Stimulated activated CD8-positive, alpha-beta memory T cell treated with anti-CD3 and anti-CD28 coated beads, Interleukin-4, amount 100 ng/mL, for 4 hours (primary cell): ENCODE measurements at places on chromosomes 1 and 21.

- DNase-seq: no peak
Observed at GRCh38 chr1:55064071-55064581, 24.8 kb downstream of the PCSK9 start.

DNA sequence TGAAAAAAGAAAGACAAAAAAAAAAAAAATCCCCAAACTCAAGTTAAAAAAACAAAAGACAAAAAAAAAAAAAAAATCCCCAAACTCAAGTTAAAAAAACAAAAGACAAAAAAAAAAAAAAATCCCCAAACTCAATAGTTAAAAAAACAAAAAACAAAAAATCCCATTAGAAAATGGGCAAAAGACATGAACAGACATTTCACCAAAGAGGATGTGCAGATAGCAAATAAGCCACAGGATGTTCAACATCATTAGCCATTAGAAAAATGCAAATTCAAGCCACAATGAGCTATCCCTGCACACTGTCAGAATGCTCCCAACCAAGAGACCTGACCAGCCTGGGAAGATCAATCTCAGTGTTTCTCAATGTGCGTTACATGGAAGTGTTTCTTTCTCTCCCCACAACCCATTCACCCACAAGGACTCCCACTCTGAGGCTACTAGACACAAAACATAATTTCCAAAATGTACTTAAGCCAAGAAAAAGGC lies 33.9 kb downstream of the MRAP start:
- DNase-seq: no peak

GRCh38 chr1:102262994-102263393 lies 266.3 kb upstream of the OLFM3 start:
- DNase-seq: no peak

GRCh38 chr1:94679332-94680038 lies 137.9 kb upstream of the F3 start:
- no peak for DNase-seq

DNA sequence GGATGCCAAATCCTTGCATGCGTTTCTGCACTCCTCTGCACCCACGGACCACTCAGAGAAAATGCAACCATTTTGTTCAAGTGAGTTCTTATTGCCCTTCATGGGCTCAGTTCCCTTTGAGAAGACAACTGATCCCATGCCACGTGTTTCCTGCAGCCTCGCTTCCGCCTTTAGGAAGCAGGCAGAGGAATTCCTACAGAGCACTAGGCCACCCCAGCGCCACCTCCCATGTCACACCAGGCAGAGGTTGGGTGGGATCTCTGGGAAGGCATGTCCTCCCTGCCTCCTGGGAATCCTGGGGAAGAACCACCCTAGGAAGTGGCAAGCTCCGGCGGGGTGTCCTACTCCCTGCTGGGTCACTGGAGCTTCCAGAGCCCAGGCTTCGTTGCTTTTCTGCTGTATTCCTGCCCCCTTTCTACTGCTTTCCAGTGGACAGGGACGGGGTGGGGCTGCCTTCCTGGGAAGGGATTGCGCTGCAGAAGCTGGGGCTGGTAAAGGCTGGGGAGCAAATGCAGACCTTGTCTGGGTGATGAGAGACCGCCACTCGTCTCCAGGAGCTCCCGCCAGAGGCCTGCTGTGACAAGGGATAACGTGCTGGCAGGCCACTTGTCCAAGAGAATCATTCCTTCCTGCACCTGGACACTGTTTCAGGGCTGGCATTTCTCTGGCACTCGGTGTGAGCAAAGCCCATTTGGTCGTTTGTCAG lies 478.2 kb upstream of the VAMP3 start:
- DNase-seq: no peak

- no peak for DNase-seq
Observed at GRCh38 chr1:114337417-114337816, 173.6 kb downstream of the TRIM33 start.

DNA sequence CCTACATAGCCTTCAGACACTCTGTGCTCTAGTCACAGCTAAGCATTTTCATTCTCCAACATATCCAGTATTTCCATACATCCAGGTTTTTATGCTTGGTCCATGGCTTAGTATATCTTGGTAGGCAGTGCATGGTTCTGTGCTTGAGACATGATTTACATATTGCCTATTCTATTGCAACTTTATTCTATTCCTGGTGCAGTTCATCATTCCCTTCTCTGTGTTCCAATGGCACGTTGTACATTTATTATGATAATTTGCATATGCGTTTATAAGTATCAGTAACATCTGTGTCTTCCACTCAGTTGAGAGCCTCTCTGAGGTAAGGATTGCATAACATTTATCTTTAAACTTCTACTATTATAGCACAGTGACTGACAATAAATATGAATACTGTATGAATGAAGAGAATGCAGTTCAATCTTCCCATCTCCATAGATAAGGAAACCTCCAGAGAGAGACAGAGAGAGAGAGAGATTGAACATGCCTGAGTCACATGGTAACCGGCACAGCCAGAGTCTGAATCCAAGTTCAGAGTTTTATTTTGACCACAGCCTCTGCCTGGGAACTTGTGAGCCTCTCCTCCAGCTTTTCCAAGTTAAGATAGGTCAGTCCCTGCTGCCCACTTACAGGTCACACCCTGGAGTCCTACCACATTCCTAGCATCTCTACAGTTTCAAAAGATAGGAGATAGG lies 41.5 kb downstream of the PLPPR5 start:
- DNase-seq: no peak
